GM10248 (cell line): ENCODE measurements at places on chromosomes 2 and 18.
A peak's percentile ranks its signal among the peaks of the same experiment; 100 is the strongest.

GRCh38 chr2:169895294-169895985, 68.2 kb downstream of the UBR3 start:
- DNase-seq = no peak

DNA sequence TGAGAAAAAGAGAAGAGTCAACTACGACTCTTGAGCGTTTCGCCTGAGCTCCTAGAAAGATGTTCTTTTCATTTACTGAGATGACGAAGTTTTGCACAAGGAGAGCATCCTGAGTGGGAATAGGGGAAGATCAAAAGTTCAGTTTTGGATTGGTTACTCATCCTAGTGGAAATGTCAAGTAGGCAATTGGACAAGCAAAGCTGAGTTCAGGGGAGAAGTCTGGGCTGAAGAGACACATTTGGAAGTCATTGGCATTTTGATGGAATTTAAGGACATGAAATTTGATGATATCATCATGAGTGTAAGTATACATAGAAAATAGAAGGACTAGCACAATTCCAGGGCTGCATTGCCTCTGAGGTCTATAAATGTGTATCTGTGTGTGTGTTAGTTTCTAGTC, 416.6 kb downstream of the RAD51AP2 start:
- DNase-seq = no peak

GRCh38 chr2:71277536-71278103, 50.7 kb upstream of the PAIP2B start:
- DNase-seq = peak; percentile 28

GRCh38 chr2:241659150-241659739, 21.8 kb downstream of the ATG4B start:
- DNase-seq = no peak

DNA sequence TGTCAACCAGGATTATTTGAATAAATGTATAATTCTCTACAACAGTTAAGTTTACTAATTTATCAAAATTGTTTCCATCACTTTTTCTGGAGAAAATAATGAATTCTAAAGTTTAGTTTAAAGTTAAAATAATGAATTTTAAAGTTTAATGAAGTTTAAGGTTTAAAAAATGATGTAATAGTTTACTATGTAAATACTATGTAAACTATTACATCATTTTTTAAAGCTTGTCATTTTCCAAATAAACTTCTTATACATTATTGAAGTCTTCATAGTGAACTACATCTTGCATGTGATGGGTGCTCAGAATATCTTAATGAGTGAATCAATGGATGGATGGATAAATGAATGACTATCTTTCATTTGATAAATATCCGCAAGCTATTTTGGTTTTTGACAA, 38.8 kb downstream of the CD28 start:
- DNase-seq = no peak

- DNase-seq = no peak
Measured at GRCh38 chr2:239313776-239314175, 87.0 kb downstream of the HDAC4 start.

GRCh38 chr2:70482401-70482800, 71.2 kb downstream of the TGFA start:
- DNase-seq = no peak

DNA sequence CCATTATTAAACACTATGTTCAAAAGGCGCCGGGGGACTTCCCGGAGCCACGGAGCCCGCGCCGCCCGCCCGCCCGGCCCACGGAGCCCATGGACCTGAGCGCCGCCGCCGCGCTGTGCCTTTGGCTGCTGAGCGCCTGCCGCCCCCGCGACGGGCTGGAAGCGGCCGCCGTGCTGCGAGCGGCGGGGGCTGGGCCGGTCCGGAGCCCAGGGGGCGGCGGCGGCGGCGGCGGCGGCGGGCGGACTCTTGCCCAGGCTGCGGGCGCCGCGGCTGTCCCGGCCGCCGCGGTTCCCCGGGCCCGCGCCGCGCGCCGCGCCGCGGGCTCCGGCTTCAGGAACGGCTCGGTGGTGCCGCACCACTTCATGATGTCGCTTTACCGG, 197 bp downstream of the GDF7 start:
- no peak for DNase-seq

- peak; percentile 81 for DNase-seq
Measured at GRCh38 chr2:121076885-121077549, 208.0 kb downstream of the TFCP2L1 start.

DNA sequence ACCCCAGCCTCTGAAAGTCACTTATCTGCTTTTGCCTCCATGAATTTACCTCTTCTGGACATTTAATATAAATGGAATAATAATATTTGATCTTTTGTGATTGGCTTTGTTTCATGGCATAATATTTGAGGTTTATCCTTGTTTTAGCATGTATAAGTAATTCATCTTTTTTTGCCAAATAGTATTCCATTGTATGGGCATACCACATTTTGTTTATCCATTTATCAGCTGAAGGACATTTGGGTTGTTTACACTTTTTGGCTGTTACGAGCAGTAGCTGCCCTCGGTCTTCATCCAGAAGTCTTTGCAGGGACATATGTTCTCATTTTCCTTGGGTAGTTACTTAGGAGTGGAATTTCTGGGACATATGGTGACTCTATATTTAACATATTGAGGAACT, 53.0 kb upstream of the SMIM21 start:
- no peak for DNase-seq

DNA sequence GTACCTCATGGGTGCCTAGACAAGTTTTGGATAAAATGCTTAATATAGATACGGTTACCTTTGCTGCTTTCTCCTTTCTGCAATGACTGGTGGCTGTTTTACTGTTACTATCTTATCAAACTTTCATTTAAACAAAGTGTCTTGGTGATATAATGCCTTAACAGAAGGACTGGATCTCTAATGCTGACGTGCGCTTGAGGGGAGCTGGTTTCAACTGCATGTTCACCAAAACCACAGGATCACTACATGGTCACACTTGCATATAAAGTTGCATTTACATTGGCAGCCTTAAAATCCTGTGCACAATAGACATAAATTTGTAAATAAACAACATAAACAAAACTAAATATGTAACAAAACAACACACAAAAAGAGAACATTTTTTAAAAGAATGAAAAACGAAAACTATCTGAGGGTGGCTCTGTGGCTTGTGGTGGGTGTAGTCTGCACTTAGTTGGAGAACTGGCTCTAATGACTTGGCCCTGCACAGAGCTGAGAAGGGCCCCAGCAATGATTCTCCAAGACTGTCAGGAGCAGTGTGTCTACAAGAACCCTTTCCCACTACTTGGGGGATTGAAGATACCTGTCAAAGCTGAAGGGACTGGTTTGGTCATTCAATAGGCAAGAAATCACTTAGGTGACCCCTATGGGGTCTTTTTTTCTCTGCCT, 135.5 kb downstream of the UXS1 start:
- no peak for DNase-seq

- DNase-seq = no peak
Measured at GRCh38 chr2:105324732-105325131, 4.8 kb downstream of the TGFBRAP1 start.

DNA sequence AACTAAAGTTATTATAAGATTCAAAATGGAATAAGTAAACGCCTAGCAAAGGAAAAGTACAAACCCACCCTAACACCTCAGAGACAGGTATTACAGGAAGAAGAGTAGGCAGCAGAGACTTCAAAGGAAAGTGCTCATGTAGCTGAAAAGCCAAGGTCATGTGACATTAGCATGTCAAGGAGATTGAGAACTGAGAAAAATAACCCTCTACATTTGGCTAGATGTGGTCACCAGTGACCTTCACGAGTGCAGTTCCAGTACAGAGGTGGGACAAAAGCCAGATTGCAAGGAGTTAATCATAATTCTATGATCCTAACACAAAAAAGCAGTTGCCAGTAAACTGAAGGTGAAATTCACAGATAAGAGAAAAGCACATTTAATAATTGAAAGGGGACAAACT, 252.7 kb downstream of the ZEB2 start:
- peak; percentile 50 for DNase-seq

- peak; percentile 67 for DNase-seq
Measured at GRCh38 chr2:119290859-119291587, 67.4 kb downstream of the STEAP3 start.

DNA sequence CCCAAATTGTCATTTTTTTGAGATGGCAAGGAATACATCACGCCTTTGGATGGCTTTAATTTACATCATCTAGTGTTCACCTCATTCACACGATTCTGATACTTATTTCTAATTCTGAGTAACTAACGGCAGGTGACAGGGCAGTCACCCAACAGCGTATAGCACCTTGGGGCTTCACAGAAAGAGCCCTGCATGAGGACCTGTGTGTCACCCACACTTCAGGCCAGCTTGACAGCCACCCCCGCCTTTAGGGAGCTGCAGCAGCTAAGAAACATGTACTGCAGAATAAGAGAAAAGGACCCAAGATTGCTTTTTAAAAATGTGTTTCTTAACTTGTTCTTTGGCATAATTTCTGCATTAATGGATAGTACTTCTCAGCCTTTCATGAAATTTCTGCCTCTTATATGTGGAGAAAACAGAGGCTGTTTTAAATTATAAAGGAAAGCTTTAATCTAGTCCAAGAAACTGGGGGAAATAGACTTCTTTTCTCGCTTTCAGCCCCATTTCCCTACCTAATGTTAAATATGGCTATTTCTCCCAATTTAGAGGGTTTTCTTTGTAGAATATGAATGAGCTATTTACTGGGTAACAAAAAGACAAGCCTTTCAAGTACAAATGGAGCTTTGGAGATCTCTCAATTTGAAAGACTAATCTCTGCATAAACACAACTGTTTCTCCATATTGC, 245.1 kb downstream of the LDLRAD4 start:
- no peak for DNase-seq

GRCh38 chr18:22627506-22627905, 209.8 kb upstream of the CTAGE1 start:
- DNase-seq = no peak

DNA sequence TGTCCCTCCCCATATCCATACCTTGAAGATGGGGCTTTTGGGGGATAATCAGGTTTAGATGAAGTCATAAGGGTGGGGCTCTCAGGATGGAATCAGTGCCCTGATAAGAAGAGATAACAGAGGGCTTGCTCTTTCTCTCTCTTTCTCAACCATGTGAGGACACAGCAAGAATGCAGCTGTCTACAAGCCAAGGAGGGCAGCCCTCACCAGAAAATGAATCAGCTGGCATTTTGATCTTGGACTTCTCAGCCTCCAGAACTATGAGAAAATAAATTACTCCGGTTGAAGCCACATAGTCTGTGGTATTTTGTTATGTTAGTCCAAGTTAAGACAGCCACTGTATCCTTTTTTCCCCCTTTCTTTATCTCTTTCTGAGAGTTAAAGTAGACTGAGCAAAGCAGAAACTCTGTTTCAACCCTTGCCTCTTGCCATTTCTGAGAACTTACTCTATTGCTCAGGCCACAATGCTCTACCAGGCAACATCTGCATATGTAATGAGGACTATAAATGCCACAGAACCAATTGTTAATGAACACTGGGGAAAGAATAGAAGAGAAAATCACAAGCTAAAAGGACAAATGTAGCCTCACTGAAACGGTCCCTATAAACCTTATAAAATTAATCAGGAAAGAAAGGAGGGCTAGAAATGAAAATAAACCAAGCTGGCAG, 56.9 kb downstream of the SRBD1 start:
- DNase-seq = no peak
